ENCODE measurements at places on chromosomes 4 and X.
A peak's percentile ranks its signal among the peaks of the same experiment; 100 is the strongest.

DNA sequence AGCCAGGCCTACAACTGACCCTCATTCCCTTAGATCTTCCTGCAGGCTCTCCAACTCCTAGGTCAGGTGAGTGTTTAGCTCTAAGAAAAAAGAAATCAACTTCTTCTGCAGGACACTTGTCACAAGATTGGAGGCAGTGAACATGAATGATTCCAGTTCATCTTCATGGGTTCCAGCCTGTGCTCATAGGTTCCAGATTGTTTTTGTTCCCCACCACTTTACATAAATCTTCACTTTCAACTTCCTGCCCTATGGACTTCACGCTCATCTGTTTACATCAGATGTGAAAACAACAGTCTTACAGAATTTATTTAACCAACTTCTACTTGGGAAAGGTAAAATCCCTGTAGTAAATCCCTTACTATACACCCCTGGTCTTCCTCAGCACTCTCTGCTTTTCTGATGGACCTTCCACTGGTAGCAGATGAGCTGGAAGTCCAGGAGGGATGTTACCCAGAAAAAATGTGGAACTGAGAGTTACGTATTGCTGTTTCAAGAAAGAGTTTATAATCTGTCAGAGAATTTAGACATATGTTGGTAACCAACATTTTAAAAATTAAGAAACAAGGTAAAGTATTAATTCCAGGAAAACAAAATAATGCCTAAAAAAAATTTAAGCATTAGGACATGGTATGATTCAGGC, 62.4 kb downstream of the ANAPC10 start:
- no peak for DNase-seq

DNA sequence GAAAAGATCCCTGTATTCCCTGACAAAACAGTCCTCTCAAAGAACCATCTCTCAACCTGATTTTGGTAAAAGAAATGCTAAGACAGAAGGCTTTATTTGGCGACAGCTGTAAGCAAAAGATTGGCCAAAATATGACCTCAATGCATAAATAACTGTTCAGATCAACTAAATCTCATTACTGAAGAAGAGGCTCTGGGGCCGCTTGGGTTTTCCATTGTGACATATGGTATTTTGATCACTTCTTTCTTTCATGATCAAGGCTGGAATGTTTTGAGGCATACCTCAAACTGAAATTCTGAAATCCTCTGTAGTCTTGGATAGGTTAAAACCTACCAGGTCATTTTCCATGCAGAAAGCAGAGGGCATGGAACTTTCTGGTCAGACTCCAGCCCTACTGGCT, 106.3 kb downstream of the C4orf51 start:
- DNase-seq = no peak

DNA sequence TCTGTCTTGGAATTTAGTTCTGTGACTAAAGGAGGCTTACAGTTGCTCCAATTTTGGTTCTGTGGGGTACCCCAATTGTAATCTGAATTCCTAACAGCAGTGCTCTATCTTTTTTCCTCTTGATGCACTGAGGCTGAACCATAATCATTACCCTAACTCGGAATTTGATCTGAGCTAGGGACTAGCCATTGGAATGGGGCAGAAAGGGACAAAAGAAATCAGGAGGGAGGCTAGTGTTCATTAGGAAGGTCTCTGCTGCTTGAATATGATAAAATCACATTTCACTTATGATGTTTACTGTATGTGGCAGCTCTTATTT, 2.7 kb downstream of the KLF3 start:
- DNase-seq = no peak

GRCh38 chrX:105120463-105120862, 100.0 kb downstream of the TEX13A start:
- DNase-seq = no peak

- DNase-seq = no peak
Observed at GRCh38 chr4:109571494-109571893, 11.4 kb downstream of the MCUB start.

- DNase-seq = no peak
Observed at GRCh38 chrX:2426289-2426882, 74.4 kb downstream of the DHRSX start.

GRCh38 chr4:15238720-15239119, 189.1 kb upstream of the C1QTNF7 start:
- DNase-seq = peak; percentile 41

DNA sequence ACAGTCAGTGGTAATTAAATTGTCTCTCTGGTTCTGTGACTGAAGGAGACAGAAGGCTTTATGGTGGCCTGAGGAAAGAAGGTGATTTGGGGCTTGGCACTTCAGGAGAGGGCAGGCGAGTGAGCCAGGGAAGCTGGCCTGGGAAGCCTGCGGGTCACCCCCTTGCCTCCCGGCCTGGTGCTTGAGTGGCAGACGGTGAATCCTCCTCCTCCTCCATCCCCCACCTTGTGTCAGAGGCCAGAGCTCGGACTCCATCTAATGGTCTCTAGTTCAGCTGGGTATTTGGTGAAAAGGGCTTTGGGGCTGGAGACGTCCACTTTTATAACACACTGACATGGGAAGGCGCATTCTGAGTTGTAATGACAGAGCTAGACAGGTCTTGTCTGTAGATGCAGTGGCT, 8.7 kb downstream of the TMEM187 start:
- DNase-seq = no peak

GRCh38 chrX:35439034-35439660, 359.0 kb upstream of the MAGEB16 start:
- DNase-seq = no peak

DNA sequence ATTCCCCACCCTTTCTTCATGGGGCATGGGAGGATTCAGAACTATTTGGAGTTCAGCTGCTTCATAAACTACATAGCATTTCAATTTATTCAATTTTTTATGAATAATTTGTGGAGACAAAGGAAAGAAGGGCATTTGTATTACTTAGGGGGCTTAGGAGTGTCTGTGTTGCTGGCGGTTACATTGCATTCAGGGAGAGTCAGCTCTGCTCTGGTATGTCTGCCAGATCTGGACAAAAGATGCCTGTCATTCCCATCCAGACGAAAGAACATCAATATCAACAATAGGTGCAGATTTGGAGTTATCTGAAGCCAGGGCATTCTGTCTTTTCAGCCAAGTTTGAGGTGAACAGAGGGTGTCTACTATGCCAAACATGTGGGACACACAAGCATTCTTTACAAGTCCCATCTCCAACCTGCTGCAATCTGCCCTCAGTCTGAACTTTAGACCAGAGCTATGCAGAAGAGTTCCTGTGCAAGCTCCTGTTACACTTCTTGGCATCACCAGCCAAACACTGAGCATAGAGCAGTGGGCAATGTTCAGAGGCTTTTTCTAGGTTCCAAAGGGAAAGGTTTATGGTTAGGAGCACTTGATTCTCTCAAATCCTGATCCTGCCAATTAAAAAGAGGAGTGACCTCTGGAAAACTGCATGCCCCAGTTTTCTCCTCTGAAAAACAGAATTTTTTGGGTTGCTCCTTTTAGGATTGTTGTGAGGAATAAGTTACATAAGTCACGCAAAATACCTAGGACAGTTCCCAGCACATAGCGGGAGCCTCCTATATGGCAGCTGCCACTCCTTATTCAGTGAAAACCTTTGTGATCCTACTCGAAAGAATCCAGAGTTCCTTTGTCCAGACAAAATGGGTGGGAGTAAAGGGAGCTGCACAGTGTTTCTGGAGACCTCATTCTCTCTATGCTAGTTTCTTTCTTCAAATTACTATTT, 719.5 kb upstream of the SLIT2 start:
- DNase-seq = no peak

GRCh38 chr4:42359711-42360110, 37.6 kb upstream of the SHISA3 start:
- DNase-seq = no peak

GRCh38 chrX:40780082-40780481, 44.7 kb upstream of the MED14 start:
- DNase-seq = no peak

All from activated CD4-positive, alpha-beta T cell treated with anti-CD3 and anti-CD28 coated beads for 48 hours (primary cell).